ENCODE measurements at places on chromosomes 1 and 21.

DNA sequence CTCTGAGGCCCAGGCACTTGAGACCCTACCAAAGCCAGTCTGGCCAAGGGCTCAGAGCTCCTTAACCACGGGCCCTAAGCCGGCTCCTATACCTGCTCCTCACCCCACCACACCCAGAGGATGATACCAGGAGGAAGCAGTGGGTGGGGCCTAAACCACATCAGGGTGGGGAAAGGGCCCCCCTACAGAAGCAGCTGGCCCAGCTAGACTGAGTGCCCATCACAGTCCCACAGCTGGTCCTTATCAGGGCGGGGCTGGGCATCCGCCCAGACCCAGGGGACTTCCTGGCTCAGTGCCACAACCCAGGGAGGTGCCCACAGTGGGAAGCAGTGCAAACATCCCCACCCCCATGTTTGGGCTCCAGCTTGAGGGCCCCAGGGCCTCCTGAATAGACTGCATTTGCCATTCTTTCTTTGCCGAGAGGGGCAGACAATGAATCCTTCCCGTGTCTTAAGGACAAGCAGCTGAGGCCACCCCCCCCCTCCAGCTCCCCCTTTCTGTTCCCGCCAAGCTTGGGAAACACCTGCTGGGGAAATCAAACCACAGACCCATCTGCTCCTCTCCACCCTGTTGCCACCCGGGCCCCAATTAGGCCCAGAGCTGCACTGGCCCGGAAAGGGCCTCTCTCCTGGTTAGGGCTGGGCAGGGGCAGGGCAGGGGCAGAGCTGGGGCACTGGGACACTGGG, 6.2 kb downstream of the E2F2 start:
- peak; percentile 31 for DNase-seq

DNA sequence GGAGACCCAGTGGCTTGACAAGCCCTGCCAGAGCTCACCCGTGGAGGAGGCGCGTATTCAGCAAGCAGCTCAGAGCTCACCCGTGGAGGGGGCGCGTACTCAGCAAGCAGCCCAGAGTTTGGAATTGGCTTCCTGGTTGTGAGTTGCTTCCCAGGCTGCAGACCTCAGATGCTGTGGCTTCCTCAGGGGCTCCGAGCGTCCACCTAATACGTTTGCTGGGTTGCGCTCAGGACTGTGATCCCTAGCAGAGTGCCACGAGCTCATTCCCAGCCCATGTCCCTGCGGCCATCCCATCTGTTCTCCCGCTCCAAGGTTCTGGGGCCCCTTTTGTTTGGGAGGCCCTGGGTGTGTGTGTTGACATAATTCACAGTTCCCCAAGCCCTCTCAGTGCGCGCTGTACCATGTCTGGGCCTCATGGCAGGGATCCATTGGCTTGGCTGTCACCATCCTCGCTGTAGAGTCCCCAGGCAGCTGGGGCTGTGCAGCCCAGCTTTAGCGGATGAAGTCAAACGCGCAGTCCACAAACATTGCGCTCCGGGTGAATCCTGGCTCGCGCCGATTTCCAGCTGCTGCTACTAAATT, 3.6 kb downstream of the AJAP1 start:
- no peak for DNase-seq

DNA sequence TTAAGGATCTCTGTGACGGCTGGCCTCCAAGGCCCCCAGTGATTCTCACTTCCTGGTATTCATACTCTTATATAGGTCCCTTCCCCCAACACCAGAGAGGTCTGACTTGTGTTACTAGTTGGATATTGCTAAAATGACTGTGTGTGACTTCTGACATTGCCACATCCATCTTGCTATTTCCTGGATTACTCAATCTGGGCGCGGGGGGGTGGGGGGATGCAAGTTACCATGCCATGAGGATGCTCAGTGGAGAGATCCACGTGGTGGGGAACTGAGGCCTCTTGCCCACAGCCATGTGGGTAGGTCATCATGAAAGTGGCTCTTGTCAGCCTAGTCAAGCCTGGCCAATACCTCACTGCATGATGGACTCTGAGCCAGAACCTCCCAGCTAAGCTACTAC, 117.0 kb downstream of the UBE2U start:
- DNase-seq = no peak

DNA sequence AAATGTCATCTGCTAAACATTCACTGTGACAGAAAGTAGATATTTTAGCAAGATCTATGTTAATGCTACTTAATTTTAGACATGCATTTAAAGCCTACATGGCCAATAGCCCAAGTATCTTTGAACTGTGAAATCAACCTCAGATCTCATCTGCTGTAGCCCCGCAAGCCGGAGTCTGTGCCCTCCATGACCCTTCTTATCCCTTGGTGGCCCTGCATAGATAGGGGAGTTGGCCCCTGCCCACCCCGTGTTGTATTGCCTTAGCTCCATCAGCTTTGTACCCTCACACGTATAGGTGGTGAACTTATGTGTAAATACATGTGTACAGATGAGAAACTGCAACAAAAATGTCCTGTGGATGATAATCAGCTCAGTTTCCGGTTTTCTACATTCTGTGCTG, 18.5 kb downstream of the ATP5PO start:
- no peak for DNase-seq

GRCh38 chr1:60262701-60263100, 189.1 kb upstream of the C1orf87 start:
- DNase-seq = no peak

- no peak for DNase-seq
Observed at GRCh38 chr1:55571767-55572166, 356.6 kb upstream of the USP24 start.
